ENCODE measurements at places on chromosomes 5 and 9.

GRCh38 chr5:36494841-36495601, 111.4 kb upstream of the SLC1A3 start:
- no peak for DNase-seq

DNA sequence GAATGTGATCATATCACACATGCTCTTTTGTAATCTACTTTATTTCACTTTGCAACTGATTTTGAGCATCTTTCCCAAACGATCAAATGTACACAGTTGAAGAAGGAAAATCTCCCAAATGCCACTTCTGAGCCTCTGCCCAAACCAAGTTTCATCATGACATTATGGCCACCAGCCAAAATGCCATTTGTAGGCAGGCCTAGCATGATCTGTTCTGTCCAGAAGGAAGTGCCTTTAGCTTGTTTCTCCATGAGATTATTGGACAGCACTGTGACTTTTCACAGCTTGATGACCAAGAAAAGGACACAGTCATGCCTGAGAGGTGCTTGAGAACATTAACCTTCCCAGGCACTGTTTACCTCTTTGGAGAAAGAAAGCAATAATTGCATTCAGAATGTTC, 73.2 kb upstream of the PIP5K1B start:
- DNase-seq = no peak

DNA sequence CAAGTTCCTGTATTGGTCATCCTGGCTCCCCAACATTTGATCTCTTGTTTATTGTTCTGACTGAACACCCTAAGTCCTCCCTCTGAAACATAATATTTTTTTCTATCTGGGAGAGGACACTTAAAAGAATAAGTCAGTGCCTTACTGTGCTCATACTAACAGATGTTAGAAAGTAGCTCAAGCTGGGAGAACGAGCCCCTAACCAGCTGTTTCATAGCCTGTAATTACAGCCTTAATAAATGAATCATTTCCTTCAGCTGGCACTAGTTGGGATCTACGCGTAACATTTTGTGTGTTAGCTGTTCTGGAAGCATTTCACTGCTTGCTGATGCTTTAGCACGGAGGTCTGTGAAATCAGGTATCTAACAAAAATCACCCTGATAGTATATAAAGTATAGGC, 345.9 kb upstream of the RIOK2 start:
- no peak for DNase-seq

- DNase-seq = no peak
These were observed 32.2 kb downstream of the NMUR2 start for GRCh38 chr5:152372875-152373274.

- DNase-seq = no peak
These were observed 24.0 kb upstream of the SLC9A3 start for GRCh38 chr5:548256-548655.

- no peak for DNase-seq
These were observed 36.7 kb downstream of the PRRT1B start for GRCh38 chr9:131582056-131582455.

- DNase-seq = no peak
These were observed 154.0 kb downstream of the SLC12A2 start for GRCh38 chr5:128237546-128237945.

GRCh38 chr5:111782216-111782615, 25.2 kb upstream of the NREP start:
- DNase-seq = no peak

DNA sequence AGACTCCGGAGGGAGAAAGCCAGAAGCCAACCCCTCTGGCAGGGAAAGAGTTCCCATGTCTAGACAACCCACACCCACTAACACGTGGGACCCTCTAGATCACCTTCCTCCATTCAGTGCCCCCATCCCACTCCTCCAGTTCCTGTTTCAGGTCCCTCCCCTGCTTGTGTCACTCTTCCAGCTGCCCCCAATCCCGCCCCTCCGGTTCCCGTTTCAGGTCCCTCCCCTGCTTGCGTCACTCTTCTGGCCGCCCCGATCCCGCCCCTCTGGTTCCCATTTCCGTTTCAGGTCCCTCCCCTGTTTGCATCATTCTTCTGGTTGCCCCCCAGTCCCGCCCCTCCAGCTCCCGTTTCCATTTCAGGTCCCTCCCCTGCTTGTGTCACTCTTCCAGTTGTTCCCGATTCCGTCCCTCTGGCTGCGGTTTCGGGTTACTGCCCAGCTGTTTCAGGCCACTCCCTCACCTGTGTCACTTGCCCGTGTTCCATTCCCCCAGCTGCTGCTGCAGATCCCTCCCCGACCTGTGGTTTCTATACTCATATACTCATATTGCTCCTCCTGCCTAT, 64.8 kb upstream of the RANBP6 start:
- DNase-seq = peak; percentile 35

- DNase-seq = no peak
These were observed 23.0 kb downstream of the TMOD1 start for GRCh38 chr9:97524424-97524823.

DNA sequence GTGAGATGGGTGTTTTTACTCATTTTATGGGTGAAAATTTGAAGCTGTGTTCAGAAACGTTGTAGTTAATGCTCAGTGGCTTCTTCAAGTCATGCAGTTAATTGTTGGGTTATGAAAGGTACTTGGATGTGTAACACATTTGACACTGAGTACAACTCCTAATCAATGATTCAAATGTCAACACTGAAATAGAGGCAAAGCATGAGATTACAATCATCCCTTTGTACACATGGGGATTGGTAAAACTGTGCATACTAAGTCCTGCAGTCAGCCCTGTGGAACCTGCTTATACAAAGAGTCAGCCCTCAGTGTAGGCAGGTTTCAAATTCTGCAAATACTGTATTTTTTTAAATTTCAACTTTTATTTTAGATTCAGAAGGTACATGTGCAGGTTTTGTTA, 3.3 kb downstream of the ABLIM3 start:
- no peak for DNase-seq

GRCh38 chr5:135127439-135128240, 93.6 kb upstream of the PITX1 start:
- DNase-seq = no peak

GRCh38 chr9:35960039-35960655, 2.2 kb upstream of the OR2S2 start:
- DNase-seq = no peak

DNA sequence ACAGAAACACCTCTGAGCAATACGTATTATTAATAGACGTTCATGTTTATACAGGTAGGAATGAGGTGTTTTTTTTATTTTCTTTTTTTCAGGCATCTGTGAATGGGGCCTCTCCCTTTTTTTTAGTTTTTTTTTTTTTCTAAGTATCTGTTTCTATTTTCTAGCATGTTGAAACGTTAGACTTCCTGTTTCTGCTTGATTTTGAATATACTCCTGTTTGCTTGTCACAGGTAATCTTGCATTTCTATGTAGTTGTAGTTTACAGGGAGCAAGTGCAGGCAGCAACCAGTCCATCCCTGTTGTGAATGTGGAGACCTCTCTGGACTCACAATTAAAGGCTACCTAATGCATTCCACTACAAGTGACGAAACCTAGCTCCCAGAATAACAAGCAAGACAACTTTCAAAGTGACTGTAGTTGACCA, 22.8 kb upstream of the TNFAIP8 start:
- DNase-seq = no peak

GRCh38 chr5:109922381-109922995, 232.8 kb downstream of the MAN2A1 start:
- no peak for DNase-seq

- DNase-seq = no peak
These were observed 551.9 kb downstream of the PRELID2 start for GRCh38 chr5:145283141-145283810.

DNA sequence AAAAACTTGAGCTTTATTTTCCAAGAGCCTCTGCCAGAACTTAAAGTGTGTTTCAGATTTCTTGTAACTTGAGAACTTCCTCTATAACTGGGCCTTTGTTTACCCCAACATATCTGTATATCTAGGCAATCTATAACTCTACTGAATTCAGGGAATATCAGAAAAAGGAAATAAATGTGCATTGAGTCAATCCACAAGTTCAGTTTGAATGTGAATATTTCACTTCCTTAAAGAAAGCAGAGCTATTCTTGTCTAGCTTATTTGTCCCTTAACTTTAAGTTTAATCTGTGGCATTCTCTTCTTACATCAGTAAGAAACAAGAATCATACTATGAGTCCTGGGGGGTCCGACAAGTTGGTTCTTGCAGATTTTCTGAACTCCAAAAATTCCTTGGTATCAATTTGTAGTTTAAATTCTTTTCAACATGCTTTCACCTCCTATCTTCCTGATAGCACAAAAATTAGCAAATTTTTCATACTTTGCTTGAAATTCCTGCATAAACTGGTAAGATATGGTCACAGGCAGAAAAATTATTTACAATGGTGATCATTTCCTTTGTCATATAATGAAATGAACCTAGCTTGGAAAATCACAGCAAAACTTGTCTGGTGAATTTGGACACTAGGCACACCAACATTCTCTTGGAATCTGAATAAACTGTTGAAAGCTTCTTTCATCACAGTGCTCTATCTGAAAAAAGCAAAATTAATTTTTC, 19.8 kb upstream of the ITGA1 start:
- DNase-seq = no peak

GRCh38 chr5:143791848-143792731, 19.9 kb upstream of the HMHB1 start:
- DNase-seq = no peak

- DNase-seq = no peak
These were observed 142.9 kb downstream of the HSD17B3 start for GRCh38 chr9:96158909-96159575.

GRCh38 chr5:148932355-148932935, 106.0 kb downstream of the ADRB2 start:
- DNase-seq = no peak

- no peak for DNase-seq
These were observed at the start of gene OSMR for GRCh38 chr5:38845526-38846378. TSS of gene OSMR (plus strand) at chr5:38846012. CDS start at chr5:38869045, 23,033 bp downstream.

DNA sequence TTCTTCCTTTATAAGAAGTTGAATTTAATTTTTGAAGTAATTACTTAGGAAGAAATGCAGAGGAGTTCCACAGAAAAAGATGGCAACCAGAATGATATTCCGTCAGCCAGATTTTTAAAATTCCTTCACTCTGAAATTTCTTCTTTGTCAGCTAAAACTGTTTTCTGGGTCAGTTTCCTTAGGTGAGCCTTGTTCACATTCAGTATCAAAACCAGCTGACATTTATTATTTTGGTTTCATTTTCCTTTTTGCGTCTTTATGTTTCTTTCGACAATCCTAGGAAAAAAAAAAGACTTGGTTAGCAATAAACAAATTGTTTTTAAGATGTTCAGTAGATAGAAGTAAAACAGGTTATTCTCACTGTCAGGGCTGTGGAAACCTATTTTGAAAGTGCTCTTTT, 4.1 kb upstream of the IARS1 start:
- DNase-seq = no peak

DNA sequence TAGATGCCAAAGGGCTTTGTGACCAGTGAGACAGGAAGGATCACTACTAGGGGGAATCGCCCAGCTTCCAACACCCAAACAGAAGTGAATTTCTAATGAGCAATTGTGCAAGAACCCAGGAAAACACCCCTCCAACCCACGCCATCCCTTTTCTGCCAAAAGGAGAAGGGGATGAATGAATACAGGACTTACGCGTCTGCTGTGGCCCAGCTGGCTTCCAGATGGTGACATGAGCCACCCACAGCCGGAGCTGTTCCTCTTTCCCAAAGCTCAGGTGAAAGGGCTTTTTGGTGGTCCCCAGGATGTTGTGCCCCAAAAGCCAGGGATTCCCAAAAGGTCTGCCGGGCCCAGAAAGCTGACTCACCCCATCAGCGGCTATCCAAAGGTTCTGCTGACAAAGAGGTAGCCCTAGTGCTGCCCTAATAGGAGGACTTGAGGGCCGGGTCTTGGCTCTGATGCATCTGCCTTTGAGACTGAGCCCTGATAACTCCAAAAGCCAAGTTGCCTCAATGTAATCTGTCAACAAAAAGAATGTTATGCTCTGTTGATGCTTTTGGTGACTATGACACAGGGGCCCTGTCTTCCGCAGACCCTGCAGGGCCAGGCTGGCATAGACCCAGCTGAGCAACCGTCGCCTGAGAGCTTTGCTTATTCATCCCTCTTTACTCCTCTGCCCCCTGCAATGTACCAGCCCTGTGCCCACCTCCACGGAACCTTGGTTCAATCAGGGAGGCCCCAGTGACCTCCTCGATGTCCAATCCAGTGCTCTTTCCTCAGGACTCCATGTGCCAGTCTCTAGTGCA, 14.5 kb downstream of the GSN start:
- DNase-seq = no peak

GRCh38 chr5:124199893-124200292, 546.5 kb downstream of the ZNF608 start:
- no peak for DNase-seq

DNA sequence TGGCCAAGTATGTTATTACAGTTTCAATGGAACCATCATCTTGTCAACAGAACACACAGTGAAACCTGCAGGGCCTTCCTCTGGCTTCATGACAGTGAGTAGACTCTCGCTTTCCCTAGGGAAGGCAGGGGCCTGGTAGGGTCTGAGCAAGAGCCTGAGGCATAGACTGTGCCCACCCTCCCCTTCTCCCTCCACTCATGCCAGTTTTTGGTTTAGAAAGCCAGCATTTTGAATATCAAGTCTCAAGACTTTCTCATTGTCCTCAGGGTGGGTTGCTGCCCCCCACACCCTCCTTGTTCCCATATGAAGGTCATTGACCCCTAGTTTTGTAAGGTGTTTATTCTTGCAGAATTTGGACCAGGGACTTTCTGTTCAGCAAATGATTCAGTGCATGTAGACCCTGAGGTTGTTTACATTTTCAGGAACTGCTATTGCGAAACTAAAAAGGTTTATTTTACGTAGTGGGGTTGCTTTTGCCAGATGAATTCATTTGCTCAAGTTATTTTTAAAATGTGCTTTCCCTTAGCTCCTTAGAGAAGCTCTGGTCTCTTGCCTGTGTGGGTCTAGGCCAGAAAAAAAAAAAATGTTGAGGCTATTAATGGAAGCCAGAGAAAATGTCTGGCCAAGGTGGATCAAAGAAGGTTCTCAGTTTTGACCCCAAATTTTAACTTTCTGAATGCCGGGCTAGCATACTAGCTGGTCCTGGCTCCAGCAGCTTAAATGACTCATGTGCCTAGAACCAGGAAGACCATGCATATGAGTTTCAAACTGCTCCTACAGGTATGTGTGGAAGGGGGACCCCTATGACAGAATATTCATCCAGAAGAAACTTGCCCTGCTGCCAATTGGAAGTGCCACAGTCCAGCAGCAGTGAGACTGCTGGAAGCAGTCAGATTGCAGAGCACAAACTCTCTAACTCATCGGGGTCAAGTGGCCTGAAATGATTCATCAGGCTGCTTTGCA, 10.1 kb upstream of the MOB3B start:
- DNase-seq = no peak

DNA sequence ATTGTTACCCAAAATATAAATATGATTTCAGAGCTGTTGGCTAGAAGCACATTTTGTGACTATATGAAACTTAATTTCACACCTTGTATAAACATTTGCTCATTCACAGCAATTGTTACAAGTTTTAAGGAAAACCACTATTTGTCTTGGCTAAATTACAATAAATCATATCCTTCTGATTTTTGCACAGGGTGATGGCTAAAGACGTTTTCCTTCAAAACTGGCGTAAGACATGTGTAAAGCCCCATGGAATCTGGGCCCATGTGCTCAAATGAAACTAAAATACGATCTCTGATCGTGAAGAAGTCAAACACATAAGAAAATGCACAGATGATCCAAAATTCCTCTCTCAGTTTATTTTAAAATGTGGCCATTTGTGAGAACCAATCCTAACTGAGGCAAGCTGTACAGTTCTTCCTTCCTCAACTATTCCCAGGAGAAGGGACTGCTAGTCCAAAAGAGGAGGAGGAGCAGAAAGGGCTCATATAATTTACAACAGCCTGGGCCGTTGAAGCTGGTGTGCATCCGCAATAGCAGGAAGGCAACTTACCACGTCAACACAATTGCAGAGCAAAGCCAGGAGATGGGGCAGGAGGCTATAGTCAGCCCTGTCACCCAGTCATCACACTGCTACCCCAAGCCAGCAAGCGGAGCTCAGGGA, 98.4 kb downstream of the MED27 start:
- no peak for DNase-seq
